ENCODE measurements at places on chromosomes 16 and 17.

DNA sequence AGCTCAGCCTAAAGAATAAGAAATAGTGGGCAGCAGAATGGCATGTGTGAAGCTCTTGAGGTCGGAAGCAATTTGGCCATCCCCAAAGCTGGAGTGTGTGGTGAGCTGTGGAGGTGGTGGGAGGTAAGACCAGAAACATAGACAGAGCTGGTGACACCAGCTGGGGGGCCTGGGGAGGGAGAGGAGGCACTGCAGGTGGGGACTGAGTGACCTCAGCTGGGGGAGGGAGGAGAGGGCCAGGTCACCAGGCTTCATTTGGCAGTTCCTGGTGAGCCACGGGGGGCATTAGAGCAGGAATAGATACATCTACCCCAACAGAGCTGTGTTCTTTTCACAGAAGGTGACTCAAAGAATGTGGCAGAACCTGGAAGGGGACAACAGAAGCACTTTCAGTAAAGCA is 31.9 kb downstream of the WFDC1 start:
- DNase-seq: no peak

GRCh38 chr16:11187522-11188023 is 68.4 kb downstream of the SOCS1 start:
- DNase-seq: no peak

DNA sequence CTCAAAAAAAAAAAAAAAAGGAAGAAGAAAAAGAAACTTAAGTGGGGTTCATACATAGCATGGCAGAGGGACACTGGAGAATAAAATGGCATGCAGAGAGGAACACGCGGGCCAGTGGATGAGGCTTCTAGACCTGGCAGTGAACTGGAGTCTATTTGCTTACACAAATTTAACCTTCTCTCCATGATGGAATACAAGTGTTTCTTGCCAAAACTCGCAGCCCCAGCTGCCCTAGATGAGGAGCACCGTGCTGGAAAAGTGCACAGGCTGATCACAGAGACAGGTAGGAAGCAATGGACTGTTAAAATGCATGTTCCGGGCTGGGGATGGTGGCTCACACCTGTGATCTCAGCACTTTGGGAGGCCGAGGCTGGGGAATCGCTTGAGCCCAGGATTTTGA is 9.3 kb downstream of the SSTR2 start:
- DNase-seq: no peak

DNA sequence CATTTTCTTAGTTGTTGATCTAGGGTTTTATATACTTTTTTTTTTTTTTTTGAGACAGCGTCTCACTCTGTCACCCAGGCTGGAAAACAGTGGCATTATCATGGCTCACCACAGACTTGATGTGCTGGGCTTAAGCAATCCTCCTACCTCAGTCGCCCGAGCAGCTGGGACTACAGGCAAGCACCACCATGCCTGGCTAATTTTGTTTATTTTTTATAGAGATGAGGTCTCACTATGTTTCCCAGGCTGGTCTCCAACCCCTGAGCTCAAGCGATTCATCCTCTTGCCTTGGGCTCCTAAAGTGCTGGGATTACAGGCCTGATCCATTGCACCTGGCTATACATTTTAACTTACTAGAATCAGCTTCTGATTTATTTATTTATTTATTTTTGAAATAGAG is 34.2 kb upstream of the ATP2A3 start:
- no peak for DNase-seq

DNA sequence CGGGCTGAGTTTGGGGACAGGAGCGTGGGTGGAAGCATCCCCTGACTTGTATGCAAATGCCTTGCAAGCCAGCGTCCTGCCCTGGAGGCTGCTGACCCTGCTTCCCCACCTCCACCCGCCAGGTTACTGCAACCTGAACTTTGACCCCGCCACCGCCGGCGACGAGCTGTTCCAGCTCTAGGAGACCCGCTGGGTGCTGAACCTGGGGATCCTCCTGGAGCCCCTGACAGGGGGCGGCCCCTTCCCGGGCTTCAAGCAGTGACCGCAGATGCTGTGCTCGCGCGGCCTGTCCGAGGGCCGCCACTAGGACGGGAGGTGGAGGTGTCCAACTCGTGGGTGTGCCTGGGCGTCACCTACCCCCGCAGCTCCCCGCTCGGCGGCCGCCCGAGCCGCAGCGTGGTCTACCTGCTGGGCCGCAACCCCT is 10.7 kb upstream of the SLC16A5 start:
- no peak for DNase-seq

DNA sequence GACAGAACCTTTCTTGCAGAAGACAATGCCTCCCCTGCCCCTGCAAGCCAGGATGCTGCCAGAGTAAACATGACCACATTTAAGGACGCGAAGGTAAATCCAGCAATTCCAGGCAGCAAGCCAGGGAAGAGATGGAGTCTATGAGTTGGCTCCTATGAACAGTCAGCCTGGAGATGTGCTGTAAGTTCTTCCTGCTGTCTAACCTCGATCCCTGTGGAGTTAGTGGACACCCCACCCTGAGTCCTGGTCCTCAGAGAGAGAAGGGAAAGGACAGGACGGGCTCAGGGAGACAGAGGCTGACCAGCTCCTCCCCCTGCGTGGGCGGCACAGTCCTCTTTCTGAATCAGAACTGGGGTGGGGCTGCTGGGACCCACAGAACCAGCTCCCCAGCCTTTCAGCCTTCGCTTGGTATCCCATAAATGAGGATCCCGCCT is 24.9 kb downstream of the CDC42EP4 start:
- DNase-seq: no peak

DNA sequence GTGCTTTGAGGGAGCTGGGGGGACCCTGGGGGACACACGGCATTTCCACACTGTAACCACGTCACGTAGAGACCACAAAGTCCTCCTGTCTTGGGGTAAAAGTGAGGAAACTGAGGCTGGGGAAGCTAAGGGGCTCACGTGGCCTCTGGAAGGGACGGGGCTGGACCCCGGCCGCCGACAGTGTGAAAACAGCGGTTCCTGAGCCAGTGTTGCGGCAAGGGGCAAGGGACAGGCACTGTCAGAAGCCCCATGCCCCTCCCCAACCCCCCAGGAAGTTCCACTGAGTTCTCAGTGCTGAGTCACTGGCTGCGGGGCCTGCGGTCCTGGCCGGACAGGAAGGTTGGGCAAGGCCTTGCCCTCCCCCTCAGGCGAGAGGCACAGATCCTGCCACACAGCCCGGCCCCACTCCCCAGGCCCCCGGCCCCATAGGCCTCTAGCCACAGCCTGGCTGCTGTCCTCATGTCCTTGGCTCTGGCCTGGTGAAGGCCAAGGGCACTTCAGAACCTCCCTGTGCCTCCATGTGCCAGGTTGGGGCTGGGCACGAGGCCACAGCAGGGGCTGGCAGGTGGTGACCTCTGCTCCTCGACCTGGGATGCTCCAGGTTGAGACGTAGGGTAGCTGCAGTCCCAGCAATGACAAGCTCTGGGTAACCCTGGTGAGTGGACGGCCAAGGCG is 5.0 kb upstream of the CCDC57 start:
- no peak for DNase-seq

GRCh38 chr17:45277216-45277849 is 15.4 kb upstream of the SPATA32 start:
- peak; percentile 86 for DNase-seq

GRCh38 chr17:13973960-13974651 is 95.2 kb upstream of the COX10 start:
- no peak for DNase-seq

DNA sequence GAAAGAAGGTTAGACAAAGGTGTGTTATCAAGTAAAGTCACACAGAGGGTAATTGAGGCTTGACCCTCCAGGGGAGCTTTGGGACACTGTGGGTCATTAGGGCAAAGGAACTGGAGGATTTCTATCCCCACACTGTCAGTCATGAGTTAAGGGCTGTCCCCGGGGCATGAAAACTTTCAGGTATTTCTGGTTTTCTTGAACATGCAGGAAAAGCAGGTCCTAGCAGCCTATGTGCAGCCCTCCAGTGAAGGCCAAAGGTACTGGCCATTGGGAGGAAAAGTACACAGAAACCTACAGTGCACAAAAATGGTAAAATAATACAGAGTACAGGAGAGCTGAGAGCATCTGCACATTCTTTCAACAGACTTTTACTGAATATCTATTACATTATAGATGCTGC is 44.4 kb upstream of the SCNN1B start:
- DNase-seq: no peak

- no peak for DNase-seq
These were observed 194.5 kb upstream of the CDH13 start for GRCh38 chr16:82432261-82432660.

- no peak for DNase-seq
These were observed 5.0 kb downstream of the IGFBP4 start for GRCh38 chr17:40448213-40448638.

- no peak for DNase-seq
These were observed 1.8 kb downstream of the CCDC42 start for GRCh38 chr17:8742819-8743218.

DNA sequence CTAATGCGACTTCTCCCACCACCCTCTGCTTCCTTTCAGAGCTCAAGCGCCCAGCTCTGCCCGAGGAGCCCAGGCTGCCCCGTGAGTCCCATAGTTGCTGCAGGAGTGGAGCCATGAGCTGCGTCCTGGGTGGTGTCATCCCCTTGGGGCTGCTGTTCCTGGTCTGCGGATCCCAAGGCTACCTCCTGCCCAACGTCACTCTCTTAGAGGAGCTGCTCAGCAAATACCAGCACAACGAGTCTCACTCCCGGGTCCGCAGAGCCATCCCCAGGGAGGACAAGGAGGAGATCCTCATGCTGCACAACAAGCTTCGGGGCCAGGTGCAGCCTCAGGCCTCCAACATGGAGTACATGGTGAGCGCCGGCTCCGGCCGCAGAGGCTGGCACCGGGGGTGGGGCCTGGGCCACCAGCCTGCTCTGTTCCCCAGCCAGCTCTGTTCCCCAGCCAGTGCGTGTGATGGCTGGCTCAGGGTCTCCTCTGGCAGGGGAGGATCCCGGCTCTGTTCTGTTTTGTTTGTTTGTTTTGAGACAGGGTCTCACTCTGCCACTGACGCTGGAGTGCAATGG is 18.7 kb downstream of the CRISPLD2 start:
- DNase-seq: no peak

DNA sequence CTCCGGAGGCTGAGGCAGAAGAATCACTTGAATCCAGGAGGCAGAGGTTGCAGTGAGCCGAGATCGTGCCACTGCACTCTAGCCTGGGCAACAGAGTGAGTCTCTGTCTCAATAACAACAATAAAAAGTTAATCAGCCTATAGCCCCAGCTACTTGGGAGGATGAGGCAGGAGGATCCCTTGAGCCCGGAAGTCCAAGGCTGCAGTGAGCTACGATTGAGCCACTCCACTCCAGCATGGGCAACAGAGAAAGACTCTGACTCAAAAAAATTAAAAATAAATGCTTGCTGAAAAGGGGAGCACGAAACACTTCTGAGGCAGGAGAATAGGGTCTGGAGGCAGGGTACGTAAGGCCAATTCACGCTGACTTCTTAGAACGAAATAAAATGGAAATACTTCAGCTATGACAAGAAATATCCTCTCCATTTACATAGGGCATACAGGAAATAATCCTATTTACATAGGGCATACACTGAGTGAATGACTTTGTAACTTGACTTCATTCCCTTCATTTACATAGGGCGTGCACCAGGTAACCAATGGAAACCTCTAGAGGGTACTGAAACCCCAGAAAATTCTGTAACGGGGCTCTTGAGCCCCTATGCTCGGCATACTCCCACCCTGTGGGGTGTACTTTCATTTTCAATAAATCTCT is 3.2 kb upstream of the PRPSAP1 start:
- no peak for DNase-seq

GRCh38 chr17:33207231-33207630 is 85.9 kb downstream of the ASIC2 start:
- no peak for DNase-seq

- no peak for DNase-seq
These were observed 636 bp upstream of the ERN1 start for GRCh38 chr17:64130559-64131001.

- no peak for DNase-seq
These were observed 467.1 kb downstream of the SOX9 start for GRCh38 chr17:72587773-72588511.

- DNase-seq: no peak
These were observed 26.7 kb upstream of the PLCG2 start for GRCh38 chr16:81752225-81752875.

GRCh38 chr17:28398280-28398981 is 7.6 kb downstream of the SLC46A1 start:
- no peak for DNase-seq

GRCh38 chr17:36544044-36544306 is 744 bp upstream of the GGNBP2 start:
- DNase-seq: no peak

DNA sequence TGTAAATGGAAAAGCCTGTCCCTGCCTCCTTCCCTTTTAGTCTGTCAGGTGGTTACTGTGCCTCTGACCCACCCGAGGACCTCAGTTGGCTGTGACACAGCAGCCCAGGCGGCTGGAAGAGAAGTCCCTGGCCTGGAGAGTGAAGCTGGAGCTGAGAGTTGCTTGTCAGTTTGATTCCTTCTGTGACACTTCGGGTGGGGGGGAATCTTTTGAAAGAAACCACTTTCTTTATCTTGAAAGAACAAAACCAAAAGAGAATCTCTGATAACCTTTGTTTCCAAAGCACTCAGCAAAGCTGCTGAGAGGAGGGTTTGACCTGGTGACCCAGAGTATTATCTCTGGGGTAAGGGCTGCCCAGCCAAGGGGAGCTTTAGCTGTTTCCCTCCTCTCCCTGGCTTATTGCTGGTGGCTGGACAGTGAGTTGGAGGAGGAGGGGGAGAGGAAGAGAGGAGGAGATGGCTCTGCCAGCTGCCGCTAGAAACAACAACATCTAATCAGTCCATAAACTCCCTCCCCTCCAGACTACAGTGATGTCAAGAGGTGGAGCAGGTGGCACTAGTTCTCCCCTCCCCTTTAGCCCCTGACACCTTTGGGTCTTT is 34.0 kb downstream of the YPEL2 start:
- DNase-seq: no peak

DNA sequence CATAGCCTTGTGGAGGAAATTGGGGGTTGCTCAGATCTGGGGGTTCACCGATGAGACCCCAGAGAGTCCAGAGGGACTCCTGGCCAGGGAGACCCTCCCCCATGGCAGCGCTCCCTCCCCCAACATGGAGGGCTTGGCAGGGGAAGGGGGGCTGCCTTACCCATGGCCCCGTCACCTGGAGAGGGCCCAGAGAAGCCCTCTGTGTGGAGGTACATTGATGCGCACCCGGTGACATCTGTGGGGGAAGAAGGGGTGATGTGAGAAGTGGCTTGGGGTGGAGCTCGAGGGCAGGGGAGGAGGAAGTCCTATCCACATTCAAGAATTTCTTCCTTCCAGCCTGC is 16.2 kb downstream of the ETV4 start:
- DNase-seq: no peak

- no peak for DNase-seq
These were observed 763 bp upstream of the ACTG1 start for GRCh38 chr17:81513372-81513752.

Measured in activated CD4-positive, CD25-positive, alpha-beta regulatory T cell (primary cell).